ENCODE measurements at places on chromosomes 1 and 21.
A peak's percentile ranks its signal among the peaks of the same experiment; 100 is the strongest.

GRCh38 chr21:21828130-21828529 is 829.9 kb downstream of the NCAM2 start:
- DNase-seq = no peak

- no peak for DNase-seq
These were observed 22.1 kb upstream of the NPHP4 start for GRCh38 chr1:6014130-6014999.

DNA sequence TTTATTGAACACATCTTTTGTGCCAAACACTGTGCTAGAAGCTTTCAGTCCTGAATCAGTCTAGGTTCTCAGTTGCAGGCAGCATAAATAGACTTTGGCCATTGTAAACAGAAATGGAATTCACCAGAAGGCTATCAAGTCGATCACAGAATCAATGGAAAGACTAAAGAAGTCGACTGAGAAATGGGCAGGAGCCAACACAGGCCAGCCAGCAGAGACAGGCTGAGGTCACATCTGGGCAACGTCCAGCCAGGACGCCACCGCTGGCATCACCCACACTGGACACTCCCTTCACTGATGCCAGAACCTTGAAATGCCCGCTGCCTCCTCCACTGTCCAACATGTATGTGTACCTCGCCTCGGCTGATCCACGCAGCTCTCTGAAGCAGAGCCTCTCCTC is 5.5 kb upstream of the CNTN2 start:
- DNase-seq = no peak

GRCh38 chr1:207152792-207153468 is 48.9 kb downstream of the C4BPA start:
- DNase-seq = no peak

GRCh38 chr1:29513357-29513756 is 277.0 kb downstream of the PTPRU start:
- peak; percentile 33 for DNase-seq

DNA sequence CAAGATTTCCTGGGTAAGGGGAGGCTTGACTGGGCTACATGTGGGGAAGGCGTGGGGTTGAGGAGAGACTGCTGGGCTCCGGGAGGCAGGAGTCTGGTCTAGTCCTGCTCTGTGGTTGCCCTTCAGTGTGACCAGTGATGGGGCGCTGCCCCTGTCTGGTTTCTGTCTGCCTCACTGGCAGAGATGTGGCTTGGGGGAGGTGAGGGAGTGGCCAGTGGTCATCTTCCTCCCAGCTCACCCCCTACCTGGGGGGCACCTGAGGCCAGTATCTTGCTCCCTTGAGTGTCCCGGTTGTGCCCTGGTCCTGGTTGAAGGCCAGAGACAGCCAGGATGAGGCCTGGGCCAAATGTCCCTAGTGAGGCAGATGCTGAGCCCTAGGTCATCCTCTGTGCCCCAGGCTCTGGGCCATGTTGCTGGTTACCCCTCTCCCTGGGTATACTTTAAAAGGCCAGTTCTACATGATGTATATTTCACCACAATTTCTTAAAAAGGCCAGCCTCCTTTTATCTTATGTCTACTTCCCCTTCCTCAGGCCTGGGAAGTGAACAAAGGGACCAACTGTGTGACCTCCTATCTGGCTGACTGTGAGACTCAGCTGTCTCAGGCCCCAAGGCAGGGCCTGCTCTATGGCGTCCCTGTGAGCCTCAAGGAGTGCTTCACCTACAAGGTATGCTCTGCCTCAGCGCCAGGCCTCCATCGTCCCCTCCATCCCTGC is 10.5 kb downstream of the FAAH start:
- no peak for DNase-seq
